Activated CD4-positive, alpha-beta T cell treated with anti-CD3 and anti-CD28 coated beads, Interleukin-2, amount 10 ng/mL, durations not matched to agents 7 days and 5 days (primary cell): ENCODE measurements at places on chromosomes 12 and 14. TPM values are rescaled to one million over a fixed set of nuclear protein-coding genes. Genes with fewer than 3 reads are reported as not detected.

The DIO3 gene
- not detected for total RNA-seq

The AQP6 gene
- total RNA-seq: not detected

The SCNN1A gene
- total RNA-seq: 0.67 TPM

The WBP11 gene
- 83.9 TPM for total RNA-seq

The SNRNP35 gene
- 31.7 TPM for total RNA-seq

The SERPINA1 gene
- 4.1 TPM for total RNA-seq

The PTGER2 gene
- 60.4 TPM for total RNA-seq

The CLEC7A gene
- total RNA-seq: not detected

The ABCC9 gene
- total RNA-seq: not detected

The GALNT8 gene
- total RNA-seq: 0.85 TPM

DNA sequence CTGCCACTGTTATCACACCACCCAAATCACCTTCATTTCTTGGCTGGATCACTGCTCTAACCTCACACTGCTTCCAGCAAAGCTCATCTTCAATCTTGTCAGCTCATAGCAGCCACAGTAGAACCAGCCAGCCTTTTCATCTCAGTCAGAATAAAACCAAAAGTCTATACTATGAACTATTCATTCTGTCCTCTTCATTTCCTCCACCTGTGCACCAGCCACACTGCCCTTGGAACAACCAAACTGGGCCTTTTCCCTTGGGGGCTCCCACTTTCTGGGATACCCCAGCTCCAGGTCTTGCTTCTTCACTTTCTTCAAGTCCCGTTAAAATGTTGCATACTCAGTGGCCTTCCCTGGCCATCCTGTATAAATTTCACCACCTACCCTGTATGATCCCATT is 234.4 kb upstream of the DAAM1 start:
- H3K27ac ChIP-seq: no peak overlapping the region
- H3K4me3 ChIP-seq: no peak overlapping the region
- H3K36me3 ChIP-seq: peaks cover 1% of the 10 kb centered on the region
- H3K4me1 ChIP-seq: peaks cover 5% of the 10 kb centered on the region
- no peak for DNase-seq

GRCh38 chr12:3632754-3633153 is 120.2 kb downstream of the CRACR2A start:
- H3K4me3 ChIP-seq: no peak overlapping the region
- DNase-seq: no peak
- peak overlapping the region; percentile 61 for H3K27ac ChIP-seq
- H3K36me3 ChIP-seq: peaks cover 22% of the 10 kb centered on the region
- no peaks in the 10 kb centered on the region for H3K27me3 ChIP-seq
- peaks cover 17% of the 10 kb centered on the region for H3K4me1 ChIP-seq

DNA sequence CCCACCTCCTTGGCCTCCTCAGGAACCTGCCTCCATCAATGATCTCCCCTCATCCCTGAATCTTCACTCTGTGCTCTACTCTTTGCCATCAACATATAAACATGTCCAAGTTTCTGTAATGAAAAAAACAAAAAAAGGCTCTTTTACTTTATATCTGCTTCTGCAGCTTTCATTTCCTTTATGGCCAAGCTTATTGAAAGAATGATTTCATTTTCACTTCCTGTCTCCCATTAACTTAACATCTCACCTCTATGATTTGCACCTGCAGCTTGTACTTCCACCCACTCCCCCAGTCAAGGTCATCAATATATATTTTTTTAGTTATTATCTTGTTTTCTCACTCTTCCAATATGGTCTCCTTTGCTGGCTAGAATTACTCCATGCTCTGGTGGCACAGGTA is 15.6 kb upstream of the RNU6-7 start:
- no peak for DNase-seq
- peaks cover 3% of the 10 kb centered on the region for H3K36me3 ChIP-seq
- no peak overlapping the region for H3K4me3 ChIP-seq
- peaks cover 2% of the 10 kb centered on the region for H3K27me3 ChIP-seq

- H3K27ac ChIP-seq: peak overlapping the region; percentile 67
- H3K36me3 ChIP-seq: no peaks in the 10 kb centered on the region
- peaks cover 1% of the 10 kb centered on the region for H3K4me1 ChIP-seq
- H3K4me3 ChIP-seq: peak overlapping the region; percentile 41
- DNase-seq: peak; percentile 12
Observed at GRCh38 chr14:21796916-21797315, 123.3 kb upstream of the OR4E1 start.

GRCh38 chr12:126384026-126384564 is 1318.9 kb downstream of the AACS start:
- no peak overlapping the region for H3K4me3 ChIP-seq
- H3K4me1 ChIP-seq: no peaks in the 10 kb centered on the region
- H3K27ac ChIP-seq: no peak overlapping the region

GRCh38 chr12:88052686-88053085 is 23.5 kb upstream of the C12orf50 start:
- no peak overlapping the region for H3K27ac ChIP-seq
- no peaks in the 10 kb centered on the region for H3K4me1 ChIP-seq
- peaks cover 8% of the 10 kb centered on the region for H3K36me3 ChIP-seq

DNA sequence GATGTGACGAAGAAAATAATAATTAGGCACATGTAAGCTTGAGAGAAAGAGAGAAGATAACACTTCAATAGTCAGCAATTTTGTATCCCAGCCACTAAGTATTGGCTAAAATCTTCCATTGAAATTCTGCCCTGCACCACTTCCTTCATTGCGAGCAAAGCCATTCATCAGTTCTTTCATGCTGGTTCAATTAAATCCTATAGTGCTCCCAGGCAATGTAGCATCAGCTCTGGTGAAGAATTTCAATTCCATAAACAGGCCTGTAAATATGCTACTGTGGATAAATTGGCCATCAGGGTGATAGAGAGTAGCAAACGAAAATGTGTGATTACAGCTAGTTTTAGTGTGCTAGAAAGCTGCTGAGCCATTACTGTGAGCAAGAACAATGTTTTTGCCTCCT is 24.7 kb downstream of the RPL10L start:
- no peaks in the 10 kb centered on the region for H3K36me3 ChIP-seq
- H3K4me1 ChIP-seq: no peaks in the 10 kb centered on the region
- H3K27me3 ChIP-seq: no peaks in the 10 kb centered on the region
- no peak overlapping the region for H3K27ac ChIP-seq

DNA sequence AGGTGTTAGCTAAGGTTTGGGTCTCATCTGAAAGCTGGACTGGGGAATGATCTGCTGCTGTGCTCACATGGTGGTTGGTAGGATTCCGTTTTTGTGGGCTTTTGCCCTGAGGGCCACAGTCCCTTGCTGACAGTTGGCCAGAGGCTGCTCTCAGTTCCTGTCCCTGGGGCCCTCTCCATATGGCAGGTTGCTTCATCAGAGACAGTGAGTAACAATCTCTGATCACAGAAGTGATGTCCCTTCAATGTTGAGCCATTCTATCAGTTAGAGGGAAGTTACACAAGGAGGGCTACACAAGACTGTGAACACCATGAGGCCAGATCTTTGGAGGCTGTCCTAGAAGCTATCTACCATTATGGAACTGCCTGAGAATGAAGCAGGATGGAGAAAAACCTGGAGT is 137.2 kb downstream of the AACS start:
- H3K4me1 ChIP-seq: no peaks in the 10 kb centered on the region
- no peak overlapping the region for H3K27ac ChIP-seq
- H3K27me3 ChIP-seq: peaks cover 18% of the 10 kb centered on the region
- no peak for DNase-seq

DNA sequence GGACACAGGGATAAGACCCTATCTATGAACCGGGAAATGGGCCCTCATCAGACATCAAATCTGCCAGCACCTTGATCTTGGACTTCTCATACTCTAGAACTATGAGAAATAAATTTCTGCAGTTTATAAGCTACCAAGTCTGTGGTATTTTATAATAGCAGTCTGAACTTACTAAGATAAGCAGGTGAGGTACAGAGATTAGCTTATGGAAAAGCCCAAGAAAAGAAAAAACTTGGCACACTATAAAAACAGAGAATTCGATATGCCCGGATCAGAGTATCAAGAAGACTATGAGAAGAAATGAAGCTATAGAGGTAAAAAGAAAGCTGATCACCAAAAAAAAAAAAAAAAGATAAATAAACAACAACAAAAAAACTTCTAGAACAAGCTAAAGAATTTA is 52.6 kb downstream of the EEA1 start:
- peaks cover 15% of the 10 kb centered on the region for H3K36me3 ChIP-seq
- H3K4me3 ChIP-seq: no peak overlapping the region
- H3K27ac ChIP-seq: no peak overlapping the region
- H3K4me1 ChIP-seq: peaks cover 3% of the 10 kb centered on the region

GRCh38 chr14:105005929-105006830 is 14.7 kb downstream of the CDCA4 start:
- H3K4me3 ChIP-seq: no peak overlapping the region
- H3K27ac ChIP-seq: no peak overlapping the region
- peaks cover 35% of the 10 kb centered on the region for H3K36me3 ChIP-seq
- no peak for DNase-seq
- H3K4me1 ChIP-seq: peaks cover 2% of the 10 kb centered on the region

DNA sequence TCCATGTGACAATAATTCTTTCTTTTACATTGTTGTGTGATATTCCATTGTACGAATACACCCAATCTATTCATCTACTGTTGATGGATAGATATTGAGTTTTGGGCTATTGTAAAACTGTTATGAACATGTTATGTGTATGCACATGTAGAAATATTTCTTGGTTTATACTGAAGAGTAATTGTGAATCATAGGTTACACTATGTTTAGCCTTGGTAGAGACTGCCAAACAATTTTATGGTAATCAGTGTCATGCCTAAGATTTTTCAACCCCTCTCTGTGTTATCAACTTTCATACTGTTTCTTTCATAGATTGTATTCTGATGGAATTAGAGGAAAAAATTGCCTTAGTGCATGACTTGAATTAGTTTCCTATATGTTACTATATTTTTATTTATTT is 39.5 kb downstream of the FRMD6 start:
- H3K36me3 ChIP-seq: no peaks in the 10 kb centered on the region
- H3K4me1 ChIP-seq: no peaks in the 10 kb centered on the region
- H3K4me3 ChIP-seq: no peak overlapping the region
- no peaks in the 10 kb centered on the region for H3K27me3 ChIP-seq

DNA sequence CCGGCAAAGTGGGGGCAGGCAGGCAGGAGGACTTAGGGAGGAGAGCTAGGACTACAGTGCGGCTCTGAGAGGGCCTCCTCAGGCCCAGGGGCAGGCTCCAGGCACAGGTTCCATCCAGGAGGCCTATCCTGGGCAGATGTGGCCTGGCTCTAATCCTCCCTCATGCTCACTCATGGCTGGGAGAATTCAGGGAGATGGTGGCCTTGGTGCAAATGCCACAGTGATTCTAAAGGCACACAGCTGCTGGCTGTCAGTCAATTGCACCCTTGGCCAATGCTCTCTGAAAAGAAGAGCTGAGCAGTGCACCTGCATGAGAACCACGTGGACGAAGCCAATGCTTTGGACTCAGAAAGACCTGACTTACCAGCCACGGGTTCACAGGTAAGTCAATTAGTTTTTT is 89.6 kb downstream of the C12orf75 start:
- no peaks in the 10 kb centered on the region for H3K4me1 ChIP-seq
- H3K4me3 ChIP-seq: no peak overlapping the region
- DNase-seq: no peak
- H3K36me3 ChIP-seq: no peaks in the 10 kb centered on the region
- H3K27ac ChIP-seq: no peak overlapping the region

DNA sequence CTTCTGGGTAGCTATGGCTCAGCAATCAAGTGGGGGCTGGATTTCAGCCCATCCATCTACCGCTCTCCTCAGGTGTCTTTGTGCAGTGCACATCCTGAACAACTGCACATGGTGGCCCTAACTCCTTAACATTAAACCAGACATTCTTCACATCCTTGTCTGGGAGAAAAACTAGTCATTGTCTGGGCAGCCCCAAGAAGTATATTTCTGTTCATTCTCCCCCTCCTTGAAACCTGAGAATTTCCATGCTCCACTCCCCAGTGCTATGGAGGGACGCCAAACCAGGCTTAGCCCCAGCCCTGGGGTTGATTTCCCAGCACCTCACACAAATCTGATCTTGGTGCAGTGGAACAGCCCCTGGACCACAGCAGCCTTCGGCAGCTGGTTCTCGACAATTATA is 13.4 kb downstream of the MYL2 start:
- no peaks in the 10 kb centered on the region for H3K36me3 ChIP-seq
- no peak overlapping the region for H3K4me3 ChIP-seq
- H3K27me3 ChIP-seq: peaks cover 2% of the 10 kb centered on the region
- peaks cover 3% of the 10 kb centered on the region for H3K4me1 ChIP-seq
- no peak overlapping the region for H3K27ac ChIP-seq

DNA sequence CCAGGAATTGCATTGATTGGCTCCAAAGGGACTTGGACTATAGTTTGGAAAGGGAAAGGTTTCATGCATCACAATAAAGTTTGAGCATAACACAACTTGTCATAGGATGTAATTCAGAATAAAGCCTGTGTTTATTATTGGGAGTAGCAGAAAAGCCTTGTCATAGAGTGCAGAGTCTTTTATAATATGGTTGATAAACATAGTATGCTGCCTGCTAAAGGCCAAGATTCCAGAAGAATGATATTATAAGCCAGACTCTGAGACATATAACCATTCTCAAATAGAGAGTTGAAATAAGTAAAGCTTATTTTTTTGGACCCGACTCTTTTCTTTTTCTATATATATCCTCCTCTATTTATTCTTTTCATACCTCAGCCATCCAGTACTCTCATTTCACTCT is 207.3 kb downstream of the LRIG3 start:
- H3K4me1 ChIP-seq: no peaks in the 10 kb centered on the region
- no peak overlapping the region for H3K27ac ChIP-seq
- H3K36me3 ChIP-seq: no peaks in the 10 kb centered on the region
- H3K4me3 ChIP-seq: no peak overlapping the region
- DNase-seq: no peak

DNA sequence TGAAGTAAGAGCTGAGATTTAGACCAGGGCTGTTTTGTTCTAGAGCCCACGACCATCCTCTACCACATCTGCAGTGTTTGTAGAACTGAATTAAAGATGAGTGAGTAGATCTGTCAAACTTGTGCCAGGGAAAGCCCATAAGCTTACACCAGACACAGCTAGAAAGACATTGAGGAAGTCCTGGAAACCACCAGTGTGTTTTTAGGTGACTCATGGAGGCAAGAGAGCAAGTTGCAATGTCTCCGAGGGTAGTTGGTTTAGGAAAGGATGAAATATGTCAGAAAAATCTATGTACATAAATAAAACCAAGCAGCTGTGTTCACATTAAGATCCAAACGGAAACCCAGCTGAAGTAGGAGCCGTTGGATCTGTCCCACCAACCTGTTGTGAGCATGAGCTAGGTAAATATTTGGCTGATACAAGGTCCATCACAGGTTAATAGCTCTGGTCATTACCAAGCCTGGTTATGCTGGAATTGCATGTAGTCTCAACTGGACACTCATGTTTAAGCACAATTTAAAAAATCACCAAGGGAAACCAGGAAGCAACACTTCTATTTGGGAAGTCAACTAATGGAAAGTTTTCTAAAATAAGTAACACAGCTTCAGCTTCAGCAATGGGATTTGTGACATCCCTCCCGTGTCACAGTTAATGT is 49.9 kb upstream of the PLEKHG3 start:
- H3K36me3 ChIP-seq: no peaks in the 10 kb centered on the region
- H3K4me3 ChIP-seq: no peak overlapping the region
- H3K27ac ChIP-seq: no peak overlapping the region
- H3K4me1 ChIP-seq: peaks cover 17% of the 10 kb centered on the region
- DNase-seq: no peak

GRCh38 chr12:11812586-11813437 is 163.3 kb downstream of the ETV6 start:
- H3K27ac ChIP-seq: peak overlapping the region; percentile 41
- no peaks in the 10 kb centered on the region for H3K27me3 ChIP-seq
- H3K4me1 ChIP-seq: peaks cover 43% of the 10 kb centered on the region
